GDM1 (cell line): ENCODE measurements at places on chromosomes 6 and 20.

DNA sequence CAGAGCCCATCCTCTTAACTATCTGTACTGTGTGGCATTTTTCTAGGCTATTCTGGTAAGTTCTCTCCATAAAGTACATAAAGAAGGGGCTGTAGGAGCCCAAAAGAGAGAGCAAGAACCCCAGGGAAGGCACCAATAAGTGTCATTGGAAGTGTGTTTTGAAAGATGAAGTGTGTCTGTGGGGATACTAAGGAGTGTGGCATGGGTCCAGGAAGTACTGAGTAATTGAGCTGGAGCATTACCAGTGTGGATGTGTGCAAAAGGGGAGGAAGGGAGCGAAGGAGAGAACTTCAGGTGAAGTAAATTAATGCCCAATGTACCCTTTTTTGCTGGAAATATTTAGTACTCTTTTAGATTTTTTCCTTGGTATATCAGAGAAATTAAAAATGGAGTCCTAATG is 63.9 kb downstream of the KCNS1 start:
- DNase-seq = no peak

DNA sequence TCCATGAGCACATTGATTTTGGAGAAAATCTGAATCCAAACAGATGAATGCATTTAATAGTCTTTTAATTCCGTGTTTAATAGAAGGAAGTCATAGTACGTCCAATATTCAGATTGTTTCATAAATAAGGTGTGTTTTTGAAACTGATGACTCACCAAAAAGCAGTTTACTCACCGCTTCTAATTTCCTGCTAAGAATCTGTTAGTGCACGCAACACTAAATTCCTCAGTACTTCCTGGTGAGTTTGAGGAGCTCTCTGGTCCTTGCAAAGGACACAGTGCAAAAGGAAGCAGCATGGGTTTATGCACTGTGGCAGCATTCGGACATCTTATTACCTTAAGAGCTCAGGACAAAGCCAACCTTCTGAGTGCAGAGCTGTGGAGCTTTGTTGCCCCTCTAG is 2.3 kb upstream of the ADGRF1 start:
- no peak for DNase-seq

DNA sequence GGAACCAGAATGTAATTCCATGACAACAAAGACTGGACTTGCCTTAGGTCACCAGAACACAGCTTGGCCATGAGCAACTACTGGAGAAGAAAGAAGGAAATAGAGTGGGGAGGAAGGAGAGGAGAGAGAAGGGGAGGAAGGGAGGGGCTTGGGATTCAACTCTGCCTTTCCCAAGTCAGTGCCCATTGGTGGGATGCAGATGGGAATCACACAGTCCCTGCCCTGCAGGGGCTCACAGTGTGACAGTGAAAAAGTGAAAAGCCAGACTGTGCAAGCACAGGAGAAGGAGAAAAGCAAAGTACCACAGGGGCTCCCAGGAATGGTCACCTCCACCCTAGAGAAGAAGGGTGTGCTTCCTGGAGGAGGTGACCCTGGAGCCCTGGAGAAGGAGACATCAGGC is 14.0 kb downstream of the RIMS4 start:
- DNase-seq = no peak

GRCh38 chr20:57611586-57612311 is 8.5 kb downstream of the ZBP1 start:
- DNase-seq = no peak

DNA sequence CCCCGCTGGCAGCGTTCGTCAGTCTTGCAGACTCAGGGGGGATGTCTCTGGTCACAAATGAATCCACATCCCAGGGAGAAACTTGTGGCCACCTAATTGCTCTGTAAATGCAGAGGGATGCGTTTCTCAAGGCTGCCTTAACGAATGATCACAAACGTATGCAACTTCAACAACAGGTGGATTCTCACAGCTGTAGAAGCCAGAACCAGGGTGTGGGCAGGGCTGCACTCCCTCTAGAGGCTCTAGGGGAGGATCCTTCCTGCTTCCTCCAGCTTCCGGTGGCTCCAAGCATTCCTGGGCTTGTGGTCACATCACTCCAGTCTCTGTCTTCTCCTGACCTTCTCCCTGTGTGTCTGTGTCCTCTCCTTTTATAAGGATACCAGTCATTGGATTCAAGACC is 3.3 kb upstream of the TAF4 start:
- DNase-seq = no peak

GRCh38 chr6:24775520-24776058 is 852 bp downstream of the GMNN start:
- no peak for DNase-seq

DNA sequence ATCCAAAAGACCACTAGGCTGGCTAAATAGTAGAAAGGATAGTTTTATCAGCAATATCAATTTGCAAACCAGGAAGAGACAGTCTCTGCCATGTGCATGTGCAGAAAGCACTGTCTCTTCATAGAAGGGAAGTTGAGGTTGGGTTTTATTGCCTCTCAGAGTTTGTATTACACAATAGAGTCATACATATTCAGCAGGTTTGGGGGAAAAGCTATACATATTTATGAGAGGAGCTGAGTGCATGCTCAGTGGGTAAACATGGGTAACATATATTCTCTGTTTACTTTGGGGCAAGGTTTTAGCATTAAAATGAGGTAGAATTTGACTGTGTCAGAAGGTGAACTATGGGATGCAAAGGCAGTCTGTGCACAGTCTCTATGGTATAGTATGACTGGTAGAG is 14.9 kb downstream of the TMEM170B start:
- DNase-seq = no peak

DNA sequence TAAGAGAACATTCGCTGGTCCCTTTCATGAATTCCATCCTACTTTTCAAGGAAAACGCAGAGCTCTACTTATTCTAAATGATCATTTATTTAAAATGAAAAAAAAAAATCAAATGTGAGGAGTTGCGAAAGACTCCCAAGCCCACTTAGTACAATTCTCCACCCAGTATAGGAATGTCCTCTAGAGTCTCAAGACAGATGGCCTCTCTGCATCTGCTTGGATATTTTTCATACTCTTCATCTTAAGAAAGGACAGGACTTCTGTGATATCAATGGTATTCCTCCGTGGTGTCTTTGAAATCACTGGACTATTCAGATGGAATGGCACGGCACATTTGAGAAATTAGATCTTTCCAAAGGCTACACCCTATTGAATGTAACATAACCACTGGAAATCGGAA is 107.1 kb downstream of the PTPRK start:
- no peak for DNase-seq

- DNase-seq = no peak
These were observed 113.6 kb downstream of the FLRT3 start for GRCh38 chr20:14223806-14224205.

DNA sequence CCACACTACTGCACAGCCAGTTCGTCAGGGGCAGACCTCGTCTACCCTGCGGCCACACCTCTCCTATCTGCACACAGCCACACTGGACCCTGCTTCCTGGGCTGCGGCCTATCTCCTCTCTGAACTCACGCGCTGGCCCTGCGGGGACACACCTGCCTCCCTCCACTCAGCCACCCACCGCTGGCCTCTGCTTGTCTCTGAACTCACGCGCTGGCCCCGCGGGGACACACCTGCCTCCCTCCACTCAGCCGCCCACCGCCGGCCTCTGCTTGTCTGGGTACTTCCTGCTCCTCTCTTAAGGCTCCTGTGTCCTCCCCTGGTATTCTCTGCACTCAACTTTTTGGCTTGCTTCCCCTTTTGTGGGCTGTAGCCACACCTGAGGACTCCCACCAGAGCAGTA is 52.3 kb downstream of the HUS1B start:
- DNase-seq = no peak

DNA sequence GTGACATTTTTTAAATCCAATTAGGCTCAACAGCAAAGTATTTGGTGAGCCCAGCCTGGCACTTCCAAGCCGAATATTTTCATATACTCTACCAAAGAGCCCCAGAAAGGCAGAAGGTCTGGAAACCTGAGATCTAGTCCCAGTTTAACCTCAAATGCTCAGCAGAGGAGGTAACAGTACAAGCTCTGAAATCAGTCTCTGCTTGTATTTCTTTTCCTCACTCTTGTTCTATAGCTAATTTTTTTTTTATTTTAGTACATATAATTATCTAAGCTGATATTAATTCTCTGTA is 9.1 kb downstream of the SOD2 start:
- no peak for DNase-seq

GRCh38 chr6:145508107-145508506 is 227.2 kb downstream of the EPM2A start:
- DNase-seq = no peak

DNA sequence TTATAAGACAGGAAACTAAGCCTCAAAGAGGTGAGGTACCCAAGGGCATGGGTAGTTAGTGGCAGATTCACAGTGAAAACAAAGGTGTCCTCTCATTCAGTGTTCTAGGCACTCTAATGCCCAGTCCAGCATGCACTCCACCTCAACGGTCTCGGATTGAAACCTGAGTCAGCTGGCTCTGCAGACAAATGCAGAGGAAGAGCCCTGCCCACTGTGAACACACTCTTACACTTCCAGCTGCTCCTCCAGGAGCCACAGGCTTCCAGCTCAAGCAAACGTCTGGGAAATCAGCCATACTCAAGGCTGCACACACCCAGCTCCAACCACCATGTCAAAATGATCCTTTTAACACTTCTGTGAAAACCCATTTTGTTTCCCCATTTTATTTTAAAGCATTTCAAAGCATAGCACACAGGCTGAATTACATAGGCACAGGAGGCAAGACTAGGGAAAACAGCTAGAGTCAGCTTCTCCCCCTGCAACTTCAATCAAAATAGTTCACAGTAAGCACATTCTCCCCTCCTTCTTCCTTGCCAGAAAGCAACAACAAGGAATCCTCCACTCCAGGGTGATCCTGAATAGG is 3.0 kb upstream of the IL17A start:
- no peak for DNase-seq

GRCh38 chr20:4060064-4060795 is 44.9 kb upstream of the RNF24 start:
- no peak for DNase-seq

DNA sequence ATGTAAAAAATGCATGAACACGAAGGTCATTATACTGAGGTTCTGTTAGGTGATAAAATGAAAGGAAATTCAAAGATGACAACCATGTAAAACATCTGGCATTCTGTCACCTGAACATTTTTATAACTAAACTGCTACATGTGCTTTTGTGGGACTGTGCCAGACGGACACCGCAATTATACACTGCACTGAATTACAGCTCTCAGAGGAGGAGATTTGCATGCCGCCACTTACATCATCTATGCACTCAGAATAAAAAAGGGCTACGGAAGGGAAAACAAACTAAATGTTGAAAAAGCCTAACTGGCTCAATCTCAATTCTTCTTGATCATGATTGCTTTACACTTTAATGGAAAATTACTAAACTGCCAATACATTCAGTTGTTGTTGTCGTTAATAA is 614.0 kb upstream of the EYS start:
- no peak for DNase-seq

DNA sequence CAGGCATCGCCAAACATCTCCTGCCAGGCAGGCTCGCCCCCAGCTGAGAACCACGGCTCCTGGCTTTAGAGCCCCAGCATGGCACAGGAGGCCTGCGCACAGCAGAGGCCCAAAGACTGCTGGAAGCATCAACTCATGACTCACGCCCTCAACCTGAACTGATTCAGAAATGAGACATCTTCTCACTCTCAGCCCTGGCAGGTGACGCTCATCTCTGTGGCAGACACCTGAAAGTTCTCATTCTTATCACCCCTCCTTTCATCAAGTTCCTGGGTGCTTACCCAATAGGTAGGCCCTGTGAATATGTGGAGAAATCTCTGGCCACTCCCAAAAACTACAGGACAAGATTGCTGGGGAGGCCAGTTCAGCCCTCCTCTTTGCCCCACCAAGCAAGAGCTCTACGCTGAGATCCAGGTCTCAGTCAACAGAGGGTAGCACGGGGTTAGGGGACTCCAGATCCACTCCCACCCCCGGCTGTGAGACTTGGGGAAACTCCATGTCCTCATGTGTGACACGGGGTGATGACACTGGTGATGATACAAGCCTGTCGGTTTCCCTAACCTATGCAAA is 11.3 kb downstream of the NFATC2 start:
- no peak for DNase-seq

DNA sequence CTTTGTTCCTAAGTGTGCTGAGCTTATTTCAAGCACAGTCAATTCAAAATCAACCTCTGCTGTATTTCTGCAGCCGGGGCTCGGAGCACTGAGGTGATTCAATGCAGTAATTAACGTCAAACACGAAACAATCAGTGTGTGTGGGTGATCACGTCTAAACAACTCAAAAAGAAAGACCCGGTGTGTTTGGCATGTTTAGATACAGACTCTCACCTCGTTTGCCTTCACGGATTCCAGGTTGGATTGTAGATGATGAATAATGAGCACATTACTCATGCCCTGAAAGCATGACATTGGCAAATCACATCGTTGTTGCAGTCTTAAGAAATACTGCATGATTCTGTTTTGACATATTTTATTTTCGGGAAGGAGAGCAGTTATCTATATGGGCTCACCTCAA is 231.0 kb downstream of the QKI start:
- DNase-seq = no peak

DNA sequence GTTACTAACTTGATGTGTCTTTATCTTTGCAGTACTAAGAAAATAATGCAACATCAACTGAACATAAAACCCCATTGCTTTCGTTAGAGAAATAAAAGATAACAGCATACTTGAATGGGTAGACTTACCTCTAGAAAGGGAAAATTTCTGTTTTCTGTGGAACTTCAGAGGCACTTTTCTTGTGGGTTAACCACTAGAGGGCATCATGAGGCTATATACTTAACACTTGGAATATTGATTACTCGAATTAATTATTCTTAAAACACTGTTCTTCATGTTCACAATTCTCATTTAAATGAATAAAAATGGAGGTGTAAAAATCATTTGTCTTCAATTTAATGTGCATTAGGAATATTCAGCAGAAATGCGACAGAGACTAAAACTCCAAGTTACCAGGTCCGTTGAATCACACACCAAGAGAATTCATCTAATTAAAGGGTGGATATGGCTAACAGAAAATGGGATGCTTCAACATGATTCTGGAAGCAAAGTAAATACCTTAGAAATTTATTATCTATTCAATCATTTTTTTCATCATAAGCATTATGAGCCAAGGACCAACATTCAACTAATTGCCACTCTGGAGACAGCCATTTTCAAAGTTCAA is 330.8 kb upstream of the PREP start:
- no peak for DNase-seq

GRCh38 chr20:13771853-13772453 is 12.8 kb downstream of the ESF1 start:
- no peak for DNase-seq

- no peak for DNase-seq
These were observed 85.6 kb downstream of the PFDN4 start for GRCh38 chr20:54293526-54293925.

GRCh38 chr20:19690462-19690861 is 67.6 kb upstream of the RIN2 start:
- no peak for DNase-seq

- DNase-seq = no peak
These were observed 140.9 kb downstream of the DLL1 start for GRCh38 chr6:170149681-170150589.

GRCh38 chr6:44430326-44430725 is 42.8 kb downstream of the CDC5L start:
- no peak for DNase-seq

- DNase-seq = no peak
These were observed 67.4 kb upstream of the FOXC1 start for GRCh38 chr6:1542335-1542734.

- DNase-seq = no peak
These were observed 36.2 kb downstream of the GCM1 start for GRCh38 chr6:53112404-53112803.
